ENCODE measurements at places on chromosomes 1 and 21.

DNA sequence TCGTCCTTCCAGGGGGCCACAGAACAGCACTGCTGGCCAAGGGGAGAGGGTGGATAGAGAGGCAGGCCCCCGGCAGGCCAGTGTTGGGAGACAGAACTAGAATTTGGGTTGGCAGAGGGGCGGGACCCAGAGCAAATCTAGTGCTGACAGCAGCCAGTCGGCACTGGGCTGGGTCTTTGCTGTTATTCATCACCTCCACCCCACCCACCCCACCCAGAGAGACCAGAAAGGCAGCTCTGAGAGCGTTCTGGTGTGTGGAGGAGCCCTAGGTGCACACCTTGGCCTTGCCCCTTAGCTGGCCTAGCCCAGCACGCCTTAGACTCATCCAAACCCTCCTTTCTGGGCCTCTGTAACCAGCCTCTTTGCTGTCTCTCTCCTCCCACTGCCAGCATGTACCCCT is 6.4 kb upstream of the PKP1 start:
- no peak for DNase-seq

DNA sequence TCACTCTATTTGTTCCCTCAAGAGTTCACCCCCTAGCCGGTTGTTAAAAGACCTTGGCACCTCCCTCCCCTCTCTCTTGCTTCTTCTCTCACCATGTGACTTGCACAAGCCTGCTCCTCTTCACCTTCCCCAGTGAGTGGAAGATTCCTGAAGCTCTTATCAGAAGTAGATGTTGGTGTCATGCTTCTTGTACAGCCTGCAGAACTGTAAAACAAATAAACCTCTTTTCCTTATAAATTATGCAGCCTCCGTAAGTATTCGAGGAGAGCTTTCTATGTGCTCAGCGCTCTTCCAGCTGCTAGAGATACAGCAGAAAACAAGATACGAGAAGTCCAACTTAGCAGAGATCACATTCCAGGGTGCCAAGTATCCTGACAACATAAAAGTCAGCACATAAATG is 147.0 kb upstream of the RUNX1 start:
- DNase-seq: no peak

DNA sequence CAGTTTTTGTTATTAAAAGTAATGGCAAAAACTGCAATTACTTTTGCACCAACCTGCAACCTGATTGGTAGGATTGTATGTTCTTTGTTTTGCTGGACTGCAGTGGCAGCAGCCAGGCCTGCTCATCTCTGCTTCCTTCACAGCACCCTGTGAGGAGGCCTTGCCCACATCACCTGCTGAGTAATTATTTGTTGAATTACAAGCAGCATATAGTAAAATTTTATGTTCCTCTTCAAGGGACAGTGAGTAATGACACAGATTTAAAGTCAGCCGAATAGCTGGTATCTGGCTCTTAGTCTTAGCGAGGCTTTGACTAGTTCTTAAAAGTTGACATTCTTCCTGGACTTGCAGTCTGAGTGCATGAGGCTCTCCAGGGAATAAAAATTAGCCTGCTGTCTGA is 435.1 kb downstream of the PRDM2 start:
- no peak for DNase-seq

GRCh38 chr21:16570171-16570570 is 840.4 kb downstream of the USP25 start:
- DNase-seq: no peak

DNA sequence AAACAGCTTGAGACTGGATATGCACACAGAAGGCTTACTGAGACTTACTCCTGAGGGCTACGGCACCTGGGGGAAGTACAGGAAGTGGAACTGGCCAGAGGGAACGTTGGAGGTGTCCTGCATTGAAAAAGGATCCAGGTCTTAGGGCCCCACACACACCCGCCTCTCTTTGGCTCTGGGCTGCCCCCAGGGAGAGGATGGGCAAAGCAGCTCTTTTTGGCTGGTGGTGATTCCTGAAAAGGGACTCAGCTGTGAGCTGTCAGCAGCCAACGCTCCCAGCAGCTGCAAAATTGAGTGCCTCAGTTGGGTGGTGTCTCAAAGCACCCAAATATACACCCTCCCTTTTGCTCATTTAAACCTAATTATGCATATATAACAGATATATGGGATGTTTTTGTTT is 213.2 kb downstream of the TNR start:
- no peak for DNase-seq

- DNase-seq: no peak
Measured at GRCh38 chr1:245168086-245168485, 13.3 kb downstream of the KIF26B start.

- DNase-seq: no peak
Measured at GRCh38 chr1:202644219-202645096, 65.8 kb downstream of the SYT2 start.

GRCh38 chr1:38538834-38539233 is 320.7 kb downstream of the RRAGC start:
- no peak for DNase-seq

DNA sequence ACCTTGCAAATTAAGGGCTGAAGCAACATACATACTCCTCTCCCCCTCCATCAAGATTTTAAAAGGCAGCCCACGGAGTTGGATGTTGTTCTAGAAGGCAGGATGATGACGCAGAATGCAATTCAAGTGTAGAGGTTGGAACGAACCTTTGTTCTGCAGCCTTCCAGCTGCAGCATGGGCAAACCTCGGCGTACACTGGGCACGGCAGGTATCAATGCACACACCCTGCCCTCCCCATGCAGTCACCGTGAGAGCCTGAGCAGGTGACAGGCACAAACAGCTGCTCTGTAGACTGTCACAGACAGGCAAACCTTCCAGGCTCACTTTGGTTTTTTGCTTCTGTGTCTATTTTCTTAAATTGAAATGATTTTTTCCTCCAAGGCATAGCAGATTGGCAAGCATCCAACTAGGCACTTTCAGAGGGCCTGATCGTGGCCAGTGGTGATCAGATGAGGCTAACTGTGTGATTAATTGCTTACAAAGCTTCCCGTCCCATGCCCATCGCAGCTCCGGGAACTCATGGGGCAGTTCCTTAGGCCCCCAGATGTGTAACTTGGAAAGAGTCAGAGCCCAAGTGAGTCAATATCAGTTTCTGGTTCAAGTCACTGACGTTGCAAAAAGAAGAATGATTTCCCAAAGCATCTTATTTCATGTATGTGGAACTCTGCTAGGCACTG is 82.3 kb downstream of the ITPKB start:
- DNase-seq: no peak

GRCh38 chr1:34379911-34380310 is 203.2 kb downstream of the C1orf94 start:
- DNase-seq: no peak

DNA sequence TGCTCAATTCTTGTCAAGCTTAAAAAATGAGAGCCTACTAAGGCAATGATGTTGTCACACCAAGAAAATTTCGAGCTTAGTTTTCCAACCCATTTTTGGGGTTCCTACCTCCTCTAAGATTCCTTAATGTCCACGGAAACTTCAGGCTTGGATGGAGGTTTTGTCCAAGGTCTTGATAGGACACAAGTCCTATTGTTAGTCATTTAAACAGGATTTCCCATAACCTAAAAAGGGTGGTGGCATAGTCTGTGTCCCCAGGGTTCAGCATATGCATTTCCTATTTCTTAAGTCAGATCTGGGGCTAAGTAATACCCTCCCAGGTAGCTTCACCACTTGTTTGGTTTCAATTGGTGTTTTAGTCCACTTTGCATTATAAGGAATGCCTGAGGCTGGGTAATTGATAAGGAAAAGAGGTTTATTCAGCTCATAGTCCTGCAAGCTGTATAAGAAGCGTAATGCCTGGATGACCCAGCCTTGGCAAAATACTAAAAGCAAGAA is 10.9 kb upstream of the PADI2 start:
- DNase-seq: no peak
